Fibroblast of mammary gland (primary cell): ENCODE measurements at places on chromosomes 5 and 9.
A peak's percentile ranks its signal among the peaks of the same experiment; 100 is the strongest.

DNA sequence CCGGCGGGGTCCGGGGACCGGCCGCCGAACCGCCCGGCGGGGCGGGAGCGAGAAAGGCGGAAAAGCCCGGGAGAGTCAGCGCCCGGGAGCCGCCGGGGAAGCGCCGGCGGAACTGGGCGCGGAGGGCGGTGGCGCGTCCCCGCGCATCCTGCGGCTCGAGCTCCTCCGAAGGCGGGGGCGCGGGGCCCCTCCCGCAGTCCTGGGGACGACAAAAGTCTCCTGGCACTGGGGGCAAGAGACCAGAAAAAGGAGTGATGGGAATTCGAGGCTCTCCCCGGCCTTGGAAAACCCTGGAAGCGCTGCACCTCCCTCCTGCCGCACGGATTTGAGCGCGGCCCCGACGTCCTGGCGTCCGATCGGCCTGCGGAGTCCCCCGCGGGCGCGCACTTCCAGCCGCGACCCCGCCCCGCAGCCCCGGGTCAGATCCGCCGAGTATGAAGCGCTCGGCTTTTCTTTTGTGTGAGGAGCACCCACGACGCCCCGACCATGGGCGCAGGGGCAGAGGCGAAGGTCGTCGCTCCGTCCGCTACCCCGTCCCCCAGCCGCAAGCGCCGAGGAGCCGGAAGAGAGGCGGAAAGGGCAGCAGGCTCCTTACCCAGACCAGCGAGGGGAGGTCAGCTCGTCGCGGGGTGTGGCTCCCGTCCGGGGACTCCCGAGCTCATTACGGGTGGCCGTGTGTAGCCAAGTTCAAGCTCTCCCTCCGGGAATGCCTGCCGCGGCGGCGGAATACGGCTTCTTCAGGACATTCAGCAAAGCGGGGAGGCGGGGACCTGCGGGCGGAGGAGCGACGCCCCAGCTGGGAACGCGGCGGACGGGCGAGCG is at the start of gene EPB41L4A:
EPB41L4A (minus strand) TSS at position 114 of the 822 bp plus-strand sequence. CDS start 238 bp downstream, outside the sequence.
- peak; percentile 11 for DNase-seq

GRCh38 chr9:81492710-81493447 is 196.5 kb downstream of the TLE1 start:
- peak; percentile 97 for DNase-seq

DNA sequence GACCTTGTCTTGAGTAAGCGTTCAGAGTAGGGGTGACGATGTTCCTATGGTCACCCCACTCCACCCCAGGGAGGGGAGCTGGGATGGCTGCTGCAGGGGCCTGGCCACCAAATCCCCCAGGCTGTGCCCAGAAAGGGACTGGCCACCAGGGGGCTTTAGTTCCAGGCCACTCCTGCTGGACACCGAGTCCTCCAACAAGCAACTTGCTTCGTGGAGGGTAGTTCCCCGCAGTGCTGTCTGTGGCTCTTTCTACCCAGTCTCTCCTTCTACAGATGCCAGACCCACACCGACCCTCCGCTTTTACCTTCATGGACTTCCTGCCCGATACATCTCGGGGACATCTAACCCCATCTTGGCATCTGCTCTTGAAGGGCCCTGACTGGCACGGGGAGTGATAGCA is 35.7 kb upstream of the GABRP start:
- DNase-seq: peak; percentile 8

GRCh38 chr9:130956636-130957450 is 17.8 kb upstream of the FIBCD1 start:
- no peak for DNase-seq

GRCh38 chr9:123048748-123049147 is 15.3 kb downstream of the GPR21 start:
- DNase-seq: peak; percentile 40

GRCh38 chr5:103259705-103260355 is 1.3 kb downstream of the MACIR start:
- peak; percentile 29 for DNase-seq

DNA sequence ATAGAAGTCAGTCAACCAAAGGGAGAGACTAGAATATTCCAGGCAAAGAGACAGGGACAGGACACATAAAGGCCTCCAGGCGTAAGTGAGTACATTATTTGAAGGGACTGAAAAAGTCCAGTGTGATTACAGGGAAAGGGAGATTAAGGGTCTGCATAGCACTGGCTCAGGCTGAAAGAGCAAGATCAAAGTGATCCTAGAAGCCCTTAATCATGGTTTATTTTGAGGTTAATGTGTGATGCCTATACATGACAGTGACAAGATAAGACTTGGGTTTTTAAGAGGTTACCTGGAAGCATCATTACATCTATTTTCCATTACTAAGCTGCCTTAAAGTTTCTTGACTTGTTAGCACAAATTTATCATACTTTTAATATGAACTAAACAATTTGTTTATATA is 25.8 kb downstream of the LMBRD2 start:
- DNase-seq: no peak

GRCh38 chr9:77606526-77606925 is 41.6 kb downstream of the GNA14 start:
- DNase-seq: no peak

GRCh38 chr9:130893341-130894101 is 3.1 kb downstream of the QRFP start:
- no peak for DNase-seq

GRCh38 chr9:132597073-132597775 is 14.8 kb downstream of the BARHL1 start:
- DNase-seq: peak; percentile 16

GRCh38 chr5:137023371-137023770 is 475.8 kb downstream of the SPOCK1 start:
- no peak for DNase-seq
